ENCODE measurements at places on chromosomes 4 and X.

DNA sequence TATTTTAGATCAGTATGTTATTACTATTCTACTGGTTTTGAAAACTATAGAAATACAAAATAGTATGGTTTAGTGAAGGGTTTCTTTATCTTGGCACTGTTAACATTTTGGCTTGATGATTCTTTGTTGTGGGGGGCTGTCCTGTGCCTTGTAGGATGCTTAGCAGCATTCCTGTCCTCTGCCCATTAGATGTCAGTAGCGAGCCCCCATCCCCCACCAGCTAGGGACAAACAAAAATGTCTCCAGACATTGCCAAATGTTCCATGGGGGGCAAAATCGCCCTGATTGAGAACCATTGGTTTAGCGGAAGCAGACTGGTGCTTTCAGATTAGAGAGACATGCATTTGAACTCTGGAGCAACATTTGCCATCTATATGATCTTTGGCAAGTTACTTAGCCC, 23.3 kb downstream of the SPARCL1 start:
- DNase-seq: no peak

GRCh38 chrX:153871946-153872878, 13.8 kb downstream of the L1CAM start:
- no peak for DNase-seq

DNA sequence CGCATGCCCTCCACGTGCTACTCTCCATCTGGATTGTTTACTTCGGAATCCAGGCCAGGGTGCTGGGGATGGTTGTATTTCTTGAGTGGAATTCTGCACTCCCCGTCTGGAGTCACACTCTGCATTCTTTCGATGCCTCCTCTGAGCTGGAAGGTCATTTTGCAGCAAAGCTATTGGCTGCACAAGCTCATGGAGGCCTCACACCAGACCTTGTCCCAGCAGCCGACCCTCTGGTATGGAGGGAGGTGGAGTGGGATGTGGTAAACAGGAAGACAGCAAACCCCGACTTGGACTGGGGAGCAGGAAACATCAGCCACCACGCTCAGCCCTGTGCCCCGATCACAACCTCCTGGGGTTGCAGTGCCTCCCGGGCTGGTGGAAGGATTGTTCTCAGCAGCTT, 225.3 kb upstream of the LNX1 start:
- no peak for DNase-seq

DNA sequence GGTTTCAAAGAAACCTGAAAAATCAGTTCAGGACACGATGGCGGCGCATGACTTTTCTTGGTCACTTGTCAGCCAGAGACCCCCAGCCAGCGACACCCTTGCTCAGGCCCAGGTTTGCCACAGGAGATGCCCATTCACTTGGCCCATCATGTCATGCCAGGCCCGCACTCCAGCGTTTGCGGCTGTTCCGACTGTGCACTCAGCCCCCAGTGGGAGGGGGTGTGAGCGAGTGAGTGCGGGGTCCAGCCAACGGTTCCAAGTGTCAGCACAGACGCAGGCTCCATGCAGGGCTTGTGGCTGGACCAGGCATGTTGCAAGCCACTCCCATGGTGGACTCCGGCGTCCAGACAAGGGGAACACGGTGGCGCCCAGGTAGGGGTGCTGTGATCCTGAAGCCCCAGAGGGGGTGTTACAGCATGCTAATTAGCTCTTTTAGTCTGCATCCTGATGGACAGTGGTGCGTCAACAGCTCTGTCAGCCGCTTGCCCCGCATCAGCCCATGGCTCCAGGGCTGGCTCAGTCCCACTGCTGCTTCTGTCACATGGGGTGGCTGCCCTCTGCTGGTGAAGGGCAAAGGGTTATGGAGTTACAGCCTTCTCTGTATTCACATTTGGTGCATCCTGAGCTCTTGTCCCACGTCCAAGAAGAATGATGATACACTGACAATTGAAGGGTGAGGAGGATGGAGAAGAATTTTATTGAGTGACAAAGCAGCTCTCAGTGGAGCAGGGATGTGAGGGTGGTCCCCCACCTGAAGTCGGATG, 3.7 kb upstream of the MAEA start:
- no peak for DNase-seq

GRCh38 chrX:22202251-22202650, 70.5 kb upstream of the CBLL2 start:
- DNase-seq: no peak

DNA sequence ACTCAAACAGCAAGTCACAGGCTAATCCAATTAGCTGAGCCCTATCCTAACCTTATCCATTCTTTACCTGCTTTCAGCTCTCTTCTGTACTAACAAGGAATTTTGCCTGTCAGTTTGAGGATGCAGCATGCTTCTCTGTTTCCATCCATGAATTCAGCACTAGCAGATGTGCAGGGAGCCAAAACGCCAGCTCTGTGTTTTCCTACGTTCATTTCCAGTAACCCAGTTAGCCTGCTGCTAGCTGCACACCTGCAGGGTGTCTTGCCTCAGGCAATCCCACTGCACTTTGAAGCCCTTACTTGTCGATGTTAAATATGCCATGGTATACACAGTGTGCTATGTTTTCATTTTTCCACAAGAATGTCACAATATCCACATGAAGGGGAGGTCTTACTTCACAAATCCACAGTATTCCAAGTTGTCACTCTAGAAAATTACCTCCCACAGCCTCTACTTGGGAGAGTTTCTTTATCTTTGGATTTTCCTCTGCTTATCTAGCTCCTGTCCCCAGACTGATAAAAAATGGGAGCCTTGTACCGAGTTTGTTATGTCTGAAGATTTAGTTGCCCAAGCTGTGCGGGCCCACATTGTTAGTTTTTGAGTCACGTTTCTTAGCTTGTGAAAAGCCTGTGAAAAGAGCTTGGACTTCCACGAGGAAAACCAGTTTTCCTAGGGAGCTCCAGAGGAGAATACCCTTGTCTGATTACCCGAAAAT, 127.6 kb upstream of the HHIP start:
- DNase-seq: no peak

GRCh38 chrX:39767446-39767845, 330.3 kb downstream of the BCOR start:
- no peak for DNase-seq

- no peak for DNase-seq
Measured at GRCh38 chr4:85084371-85085094, 118.0 kb upstream of the WDFY3 start.

- no peak for DNase-seq
Measured at GRCh38 chr4:76614589-76614988, 179.6 kb downstream of the SHROOM3 start.

DNA sequence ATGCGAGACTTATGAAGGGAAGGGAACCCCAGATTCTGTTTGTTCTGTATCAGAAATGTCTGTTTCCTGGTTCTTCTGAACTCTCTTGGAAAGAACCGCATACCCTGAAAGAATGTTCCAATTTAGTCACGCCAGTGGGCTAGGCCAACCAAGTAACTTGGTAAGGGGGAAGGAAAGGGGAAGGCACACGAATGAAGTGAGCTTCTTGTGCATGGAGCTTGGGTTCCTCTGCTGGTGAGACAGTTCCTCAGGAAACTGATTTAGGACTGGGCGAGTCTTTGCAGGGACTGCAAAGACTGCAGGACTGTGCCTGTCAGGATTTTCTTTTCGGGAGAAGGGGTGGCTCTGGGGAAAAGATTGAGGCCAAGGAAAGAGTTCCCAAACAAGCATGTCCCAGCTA, 35.6 kb downstream of the FRMPD3 start:
- no peak for DNase-seq

GRCh38 chrX:130343411-130343810, 3.7 kb downstream of the SLC25A14 start:
- DNase-seq: no peak

DNA sequence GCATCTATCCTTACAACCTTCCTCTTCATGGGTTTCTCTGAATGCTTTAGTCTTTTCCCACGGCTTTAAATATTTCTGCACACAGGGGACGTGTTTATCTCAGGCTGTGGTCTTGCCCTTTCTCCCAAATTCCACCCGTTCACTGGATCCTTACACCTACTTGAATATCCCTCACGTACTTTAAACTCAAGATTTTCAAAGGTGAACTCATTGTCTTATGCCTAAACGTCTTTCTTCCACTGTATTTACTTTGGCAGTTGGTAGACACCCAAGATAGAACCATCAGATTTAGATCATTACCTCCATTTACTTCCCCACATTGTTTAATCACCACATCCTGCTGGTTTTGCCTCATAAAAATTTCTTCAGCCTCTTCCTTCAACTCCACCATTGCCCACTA, 269.2 kb downstream of the CBLL2 start:
- no peak for DNase-seq

GRCh38 chrX:80812176-80812575, 2.5 kb upstream of the BRWD3 start:
- peak; percentile 1 for DNase-seq

- DNase-seq: no peak
Measured at GRCh38 chr4:3226944-3227343, 22.0 kb upstream of the MSANTD1 start.

GRCh38 chr4:123421937-123422781, 25.6 kb downstream of the SPRY1 start:
- no peak for DNase-seq

DNA sequence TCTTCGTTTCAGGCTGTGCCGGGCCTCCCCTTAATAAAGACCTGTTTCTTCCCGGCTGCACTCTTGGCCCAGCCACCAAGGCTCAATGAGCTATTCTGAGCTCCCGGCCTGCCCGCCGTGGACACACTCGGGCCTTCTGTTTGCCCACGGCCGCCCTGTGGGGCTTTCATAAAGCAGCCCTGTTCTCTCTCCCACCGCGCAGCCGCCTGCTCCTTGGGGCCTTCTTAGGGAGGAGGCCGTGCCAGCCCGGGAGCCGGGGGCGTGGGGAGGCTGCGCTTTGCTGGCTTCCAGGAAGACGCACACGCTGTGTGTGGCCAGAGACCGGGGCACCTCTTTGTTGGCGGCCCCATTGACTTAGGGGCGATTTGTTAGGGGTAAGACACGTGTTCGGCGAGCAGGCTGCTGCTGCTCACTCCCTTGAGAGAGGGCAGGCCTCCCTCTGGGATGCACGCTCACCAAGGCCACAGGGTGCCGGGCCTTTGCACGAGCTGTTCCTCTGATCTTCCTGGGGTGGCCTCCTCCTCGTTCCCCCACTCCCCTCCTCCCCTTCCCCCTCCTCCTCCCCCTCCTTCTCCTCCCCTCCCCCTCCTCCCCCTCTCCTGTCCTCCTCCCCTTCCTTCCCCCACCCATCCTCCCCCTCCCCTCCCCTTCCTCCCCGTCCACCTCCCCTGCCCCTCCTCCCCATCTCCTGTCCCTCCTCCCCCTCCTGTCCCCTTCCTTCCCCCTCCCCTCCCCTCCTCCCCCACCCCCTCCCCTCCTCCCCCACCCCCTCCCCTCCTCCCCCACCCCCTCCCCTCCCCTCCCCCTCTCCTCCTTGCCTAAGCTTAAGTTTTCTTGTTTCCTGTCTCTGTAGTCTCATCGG, 11.3 kb downstream of the BLOC1S4 start:
- no peak for DNase-seq

GRCh38 chr4:8472158-8472688, 31.6 kb downstream of the TRMT44 start:
- DNase-seq: no peak

DNA sequence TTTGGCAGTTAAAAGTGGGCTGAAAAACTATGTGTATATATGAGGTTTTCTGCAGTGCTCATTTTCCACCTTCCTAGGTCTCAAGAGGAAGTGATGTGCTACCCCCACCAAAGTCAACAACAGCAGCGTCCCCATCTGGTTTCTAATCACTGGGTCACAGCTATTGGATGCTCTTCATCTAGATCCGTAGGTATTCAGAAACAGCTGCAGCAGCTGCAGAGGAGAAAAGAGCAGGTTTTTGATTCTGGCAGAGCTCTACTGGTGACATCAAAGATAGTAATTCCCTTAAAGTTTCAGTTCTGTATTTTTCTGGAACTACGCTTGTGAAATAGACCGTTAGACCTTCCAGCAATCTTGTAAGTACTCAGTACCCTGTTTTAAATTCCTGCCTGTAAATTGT, 5.8 kb upstream of the GUCY2F start:
- DNase-seq: no peak

DNA sequence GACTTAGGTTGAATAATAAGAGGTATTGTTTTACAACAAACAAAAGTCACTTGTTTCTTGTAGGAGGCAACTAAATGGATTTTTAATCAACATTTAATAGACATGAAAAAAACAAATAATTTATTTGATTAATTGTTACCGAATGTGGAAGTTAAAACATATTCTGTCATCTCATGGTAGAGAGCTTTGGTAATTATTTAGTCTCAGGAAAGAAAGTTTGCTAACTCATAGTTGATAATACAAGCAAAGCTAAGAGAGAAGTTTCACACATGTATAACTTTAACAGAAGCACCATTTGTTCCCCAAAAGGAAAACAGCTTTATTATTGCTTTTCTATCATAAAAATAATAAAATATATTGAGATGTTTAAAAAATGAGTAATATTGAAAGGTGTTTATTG, 44.9 kb downstream of the GUCY1A1 start:
- DNase-seq: no peak

GRCh38 chr4:8478801-8479744, 38.5 kb downstream of the TRMT44 start:
- no peak for DNase-seq

- no peak for DNase-seq
Measured at GRCh38 chr4:177267911-177268310, 41.8 kb upstream of the NEIL3 start.

- DNase-seq: no peak
Measured at GRCh38 chr4:108034565-108034964, 44.9 kb downstream of the HADH start.

DNA sequence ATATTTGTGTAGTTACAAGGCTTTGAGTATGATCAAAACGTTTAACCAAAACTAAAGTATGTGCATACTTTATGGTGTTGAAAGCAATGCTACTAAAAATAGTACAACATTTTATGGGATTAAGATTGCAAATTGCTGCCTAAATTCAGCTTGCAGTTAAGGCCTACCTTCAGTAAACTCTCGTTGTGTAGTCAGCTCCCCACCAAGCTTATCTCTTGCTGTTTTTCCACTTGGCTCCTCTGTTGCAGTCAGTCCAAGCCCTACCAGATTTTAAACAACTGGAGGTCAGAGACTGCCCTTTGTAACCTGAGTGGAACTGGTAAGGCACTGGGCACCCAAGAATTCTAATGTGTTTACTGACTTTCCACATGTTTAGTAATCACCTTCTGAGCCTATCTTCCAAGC, 25.7 kb downstream of the AFF1 start:
- DNase-seq: no peak

- DNase-seq: no peak
Measured at GRCh38 chr4:186765673-186766546, 42.3 kb upstream of the FAT1 start.

- DNase-seq: no peak
Measured at GRCh38 chr4:118742050-118742449, 56.9 kb downstream of the METTL14 start.

GRCh38 chr4:186740822-186741221, 17.2 kb upstream of the FAT1 start:
- DNase-seq: no peak

GRCh38 chr4:32010221-32010620, 1290.1 kb downstream of the PCDH7 start:
- DNase-seq: no peak

- no peak for DNase-seq
Measured at GRCh38 chrX:146041741-146042140, 224.1 kb downstream of the SLITRK2 start.

GRCh38 chr4:124321364-124321763, 391.2 kb downstream of the ANKRD50 start:
- DNase-seq: no peak

Data from activated CD4-positive, CD25-positive, alpha-beta regulatory T cell treated with anti-CD3 and anti-CD28 coated beads, Interleukin-2, amount 50 U/mL, for 16 hours (primary cell).